ENCODE measurements at places on chromosomes 6 and 20.

DNA sequence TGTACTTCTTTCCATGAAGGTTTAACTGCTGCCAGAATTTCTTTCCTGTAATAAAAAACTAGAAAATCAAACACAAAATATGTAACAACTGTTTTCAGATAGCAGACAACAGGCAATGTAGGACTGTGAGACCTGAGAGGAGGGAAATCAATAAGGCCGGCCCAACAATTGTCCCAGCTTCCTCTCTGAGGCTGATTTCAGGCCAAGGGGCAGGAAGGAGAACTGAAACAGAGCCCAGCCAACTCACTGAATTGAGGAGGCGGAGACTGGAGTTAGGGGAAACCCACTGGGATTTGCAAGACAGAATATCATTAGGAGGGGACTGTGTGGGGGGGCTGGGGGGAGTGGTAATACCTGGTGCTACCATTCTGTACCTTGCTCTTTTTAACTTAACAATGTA is 42.2 kb downstream of the FLRT3 start:
- DNase-seq = no peak

DNA sequence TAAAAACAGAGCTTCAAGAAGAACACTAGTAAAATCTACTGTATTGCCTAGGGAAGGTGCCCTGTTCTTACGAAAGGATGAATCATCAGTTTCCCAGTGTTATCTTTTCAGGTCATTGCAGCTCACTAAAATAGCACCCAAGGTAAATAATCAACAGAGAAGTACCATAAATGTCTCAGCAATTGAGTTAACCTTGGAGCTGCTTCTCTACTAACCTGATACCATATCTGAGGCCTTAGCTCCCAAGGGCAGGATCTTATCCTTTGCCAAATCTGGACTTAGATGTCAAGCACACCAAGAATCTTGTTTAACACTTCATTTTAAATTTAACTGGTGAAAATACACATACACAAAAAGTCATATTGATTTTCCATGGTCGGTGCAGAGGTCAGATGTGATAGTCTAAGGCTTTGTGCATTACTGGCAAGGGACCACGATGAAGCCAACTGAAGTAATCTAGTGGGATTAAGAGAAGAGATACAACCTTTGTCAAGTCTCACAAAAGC is 81.5 kb downstream of the EDN1 start:
- DNase-seq = no peak

DNA sequence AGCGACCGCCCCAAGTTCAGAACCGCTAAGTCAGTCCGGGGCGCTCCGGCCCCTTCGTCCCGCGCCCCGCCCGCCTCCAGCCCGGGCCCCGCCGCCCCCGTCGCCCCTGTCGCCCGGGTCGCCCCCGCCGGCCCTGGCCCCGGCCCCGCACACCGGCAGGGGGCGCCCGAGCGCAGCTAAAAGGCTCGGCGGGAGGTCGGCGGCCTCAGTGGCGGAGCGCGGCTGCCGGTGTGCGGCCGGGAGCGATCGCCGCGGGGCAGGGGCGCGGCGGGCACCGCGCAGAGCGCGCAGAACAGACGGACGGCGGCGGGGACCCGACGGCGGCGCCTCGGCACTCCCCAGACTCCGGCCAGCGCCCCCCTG is at the start of gene FNDC1:
TSS of gene FNDC1 (plus strand) at position 208 of the 363 bp plus-strand sequence. CDS start 197 bp downstream, outside the sequence.
- no peak for DNase-seq

DNA sequence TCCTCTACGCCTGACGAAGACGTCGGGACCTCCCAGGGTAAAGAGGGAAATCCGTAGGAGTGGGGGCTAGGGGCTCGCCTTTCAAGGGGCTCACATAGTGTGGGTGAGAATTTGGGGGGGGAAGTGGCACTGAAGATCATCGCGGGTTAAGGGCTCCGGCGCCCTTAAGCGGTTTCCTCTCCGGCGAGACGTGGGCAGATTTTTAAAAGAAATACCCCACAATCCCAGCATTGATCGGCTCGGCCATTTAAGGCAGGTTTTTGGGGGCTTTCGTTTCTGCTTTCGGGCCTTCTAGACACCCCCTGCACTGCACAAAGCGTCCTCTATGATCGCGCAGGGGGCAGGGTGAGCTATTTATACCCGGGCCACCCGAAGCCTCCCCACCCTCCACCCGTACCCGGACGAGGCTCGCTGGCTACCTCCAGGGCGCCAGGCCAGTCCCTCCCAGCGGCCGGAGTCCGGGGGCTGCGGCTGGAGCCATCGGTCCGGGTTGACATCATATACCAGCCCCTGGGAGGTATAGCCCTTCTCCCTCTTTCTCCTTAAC is 1.2 kb downstream of the NKX2-2 start:
- DNase-seq = no peak

DNA sequence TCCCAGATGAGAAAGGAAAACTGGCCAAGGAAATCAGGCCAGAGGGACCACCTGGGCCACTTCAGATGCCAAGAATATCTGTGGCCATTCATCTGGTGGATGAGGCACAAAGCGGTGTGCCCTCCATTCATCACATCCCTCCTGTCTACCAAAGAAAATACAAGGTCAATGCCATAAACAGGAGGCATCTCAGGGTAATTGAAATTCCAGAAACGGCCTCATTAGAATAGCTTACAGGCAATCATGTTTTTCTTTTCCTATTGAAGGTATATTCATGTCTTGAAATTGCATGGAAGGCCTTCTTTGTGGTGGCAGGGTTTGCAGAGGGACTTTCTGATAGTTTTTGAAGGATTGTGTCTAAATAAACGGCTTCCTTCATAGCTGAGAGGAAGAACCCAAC is 578.3 kb downstream of the HAO1 start:
- DNase-seq = no peak

- DNase-seq = no peak
Observed at GRCh38 chr20:56788041-56788670, 159.1 kb downstream of the TFAP2C start.

DNA sequence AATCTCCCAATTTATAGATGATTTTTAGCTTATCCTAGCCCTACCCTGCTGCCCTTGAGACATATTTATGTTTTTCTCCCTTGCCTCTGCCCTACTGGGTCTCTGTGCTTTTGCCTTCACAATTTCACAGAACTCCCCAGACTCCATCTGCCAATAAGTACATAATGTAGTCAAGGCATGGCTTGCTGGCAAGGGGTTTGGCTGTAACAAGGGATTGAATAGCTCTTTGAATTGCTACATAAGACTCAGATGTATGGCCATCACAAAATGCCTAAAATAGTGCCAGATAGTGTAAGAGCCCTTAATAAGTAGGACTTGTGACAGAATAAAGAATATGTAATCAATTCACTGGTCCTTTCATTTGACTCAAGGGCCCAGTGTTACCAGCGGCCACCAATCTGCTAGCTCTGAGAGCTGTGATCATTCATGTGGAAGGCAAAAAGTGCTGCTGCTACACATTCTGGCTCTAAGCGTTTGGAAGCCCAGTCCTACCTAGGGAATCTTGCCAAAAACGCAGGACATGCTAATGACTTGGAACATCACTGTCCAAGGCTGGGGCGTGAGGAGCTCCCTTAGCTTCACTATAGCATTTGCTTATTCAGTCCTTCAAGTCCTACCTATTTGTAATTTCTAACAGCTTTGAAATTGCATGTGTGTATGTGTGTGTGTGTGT is 20.5 kb downstream of the CLVS2 start:
- no peak for DNase-seq

DNA sequence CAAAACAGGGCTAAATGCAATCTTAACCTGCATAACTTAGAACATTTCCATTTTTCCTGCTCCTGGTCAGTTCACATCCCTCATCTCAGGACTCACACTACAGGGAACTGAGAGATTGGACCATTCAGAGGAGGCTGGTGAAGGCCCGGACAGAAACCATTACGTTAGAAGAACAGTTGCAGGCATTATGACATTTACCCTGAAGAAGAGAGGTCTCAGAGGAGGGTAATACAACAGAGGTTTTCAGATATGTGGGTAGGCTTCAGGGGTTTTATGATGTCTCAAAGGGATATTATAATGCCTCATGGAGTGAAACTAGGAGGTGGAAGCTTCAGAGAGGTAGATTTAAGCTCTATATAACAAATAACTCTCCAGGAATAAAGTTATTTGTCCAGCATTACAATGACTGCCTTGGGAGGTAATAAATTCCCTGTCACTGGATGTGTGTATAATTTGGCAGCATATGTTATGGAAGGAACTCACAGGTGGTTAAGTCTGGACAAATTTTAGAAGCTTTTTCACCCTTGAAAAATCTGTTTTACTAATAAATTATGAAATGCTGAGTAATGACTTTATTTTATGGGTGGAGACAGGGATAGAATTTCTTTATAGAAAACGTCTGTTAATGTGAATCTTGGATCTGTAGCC is 36.7 kb upstream of the RIPOR2 start:
- DNase-seq = no peak
